ENCODE measurements at places on chromosomes 12 and 14.

DNA sequence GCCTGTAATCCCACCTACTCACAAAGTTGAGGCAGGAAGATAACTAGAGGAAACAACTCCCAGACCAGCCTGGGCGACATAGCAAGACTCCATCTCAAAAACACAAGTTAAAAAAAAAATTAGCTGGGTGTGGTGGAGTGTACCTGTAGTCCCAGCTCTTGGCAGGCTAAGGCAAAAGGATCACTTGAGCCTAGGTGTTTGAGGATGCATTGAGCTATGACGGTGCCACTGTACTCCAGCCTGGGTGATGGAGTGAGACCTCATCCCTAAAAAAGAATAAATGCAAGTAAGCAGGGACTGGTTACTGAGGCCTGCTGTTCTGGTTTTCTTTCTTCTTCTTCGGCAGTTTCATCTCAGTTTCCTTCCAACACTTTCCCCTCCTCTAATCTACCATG lies 7.4 kb downstream of the PTPN21 start:
- DNase-seq = no peak

GRCh38 chr14:76761960-76762410 lies 717 bp downstream of the VASH1 start:
- DNase-seq = no peak

GRCh38 chr12:96879301-96879700 lies 27.8 kb upstream of the NEDD1 start:
- no peak for DNase-seq

- no peak for DNase-seq
These were observed 15.4 kb upstream of the CARMIL3 start for GRCh38 chr14:24036169-24036962.

DNA sequence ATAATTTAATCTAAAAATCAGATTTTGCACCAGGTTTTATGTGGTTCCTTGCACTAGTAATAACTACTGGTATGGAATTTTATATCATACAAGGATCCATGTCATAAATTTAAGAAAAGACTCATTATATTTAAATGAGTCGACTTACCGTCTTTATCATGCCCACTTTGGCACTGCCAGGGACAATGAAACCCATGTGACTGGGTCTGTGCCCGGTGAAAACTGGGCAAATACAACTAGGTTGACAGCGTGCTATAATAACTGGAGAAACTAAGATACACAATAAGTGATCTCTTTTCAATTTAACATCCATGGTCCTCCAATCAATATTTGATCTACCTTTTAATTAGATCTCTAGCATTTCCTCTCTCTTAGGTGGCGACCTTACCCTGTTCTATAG lies 64.5 kb downstream of the ACADS start:
- no peak for DNase-seq

Measured in AG04450 (cell line).